ENCODE measurements at places on chromosomes 1 and 21.

- DNase-seq, result no peak
Observed at GRCh38 chr1:244154508-244154871, 103.4 kb downstream of the ZBTB18 start.

GRCh38 chr1:218353656-218354055, 8.5 kb downstream of the TGFB2 start:
- no peak for DNase-seq

DNA sequence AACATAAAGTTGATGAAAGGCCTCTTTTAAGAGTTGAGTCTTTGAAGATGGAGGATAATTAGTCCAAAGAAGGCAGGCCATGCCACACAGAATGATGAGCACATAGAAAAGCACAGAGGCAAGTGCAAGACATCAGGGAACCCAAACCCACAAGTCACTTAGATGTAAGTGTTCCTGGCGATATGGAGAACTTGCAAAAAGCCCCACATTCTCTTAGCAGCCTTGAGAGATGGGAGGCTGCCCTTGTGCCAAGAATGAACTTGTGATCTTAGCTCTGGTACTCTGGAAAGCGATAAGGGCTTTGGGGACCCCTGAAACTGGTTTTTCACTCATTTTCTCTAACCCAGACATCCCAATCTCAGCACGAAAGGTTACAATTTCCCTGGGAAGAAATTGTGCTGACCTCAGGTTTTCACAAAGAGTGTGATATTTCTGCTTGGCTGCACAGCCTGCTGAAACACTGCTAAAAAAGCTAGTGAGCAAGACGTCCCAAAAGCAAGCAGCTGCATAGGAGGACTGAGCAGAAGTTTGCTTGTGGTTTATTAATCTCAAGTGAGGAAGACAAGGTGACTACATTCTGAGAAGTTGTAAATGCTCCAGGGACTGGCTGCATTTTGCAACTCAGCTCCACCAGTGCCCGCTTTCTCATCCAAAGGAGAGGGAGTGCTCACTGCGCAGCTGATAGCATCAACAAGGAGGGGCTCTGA, 496.9 kb upstream of the CAMK1G start:
- no peak for DNase-seq

- no peak for DNase-seq
Observed at GRCh38 chr1:51172811-51173210, 63.3 kb upstream of the RNF11 start.

DNA sequence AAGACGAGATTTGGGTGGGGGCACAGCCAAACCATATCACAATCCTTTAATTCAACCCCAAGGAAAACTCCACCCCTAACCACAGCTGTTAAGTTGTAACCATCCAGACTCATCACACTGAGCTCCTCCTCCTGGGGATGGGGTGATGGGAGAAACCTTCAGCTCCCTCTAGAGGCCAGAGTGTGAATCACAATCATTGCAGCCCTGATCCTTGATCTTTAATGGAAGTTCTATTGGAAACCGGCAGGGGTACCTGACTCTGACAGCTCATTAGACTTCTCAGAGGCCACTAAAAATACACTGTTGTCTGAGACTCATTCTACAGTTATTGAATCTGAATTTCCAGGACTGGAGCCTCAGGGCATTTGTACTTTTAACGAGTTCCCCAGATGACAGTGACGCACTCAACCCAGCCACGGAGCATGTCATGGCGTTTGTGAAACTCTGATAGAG, 127.2 kb downstream of the IGSF21 start:
- DNase-seq, result peak; percentile 42

DNA sequence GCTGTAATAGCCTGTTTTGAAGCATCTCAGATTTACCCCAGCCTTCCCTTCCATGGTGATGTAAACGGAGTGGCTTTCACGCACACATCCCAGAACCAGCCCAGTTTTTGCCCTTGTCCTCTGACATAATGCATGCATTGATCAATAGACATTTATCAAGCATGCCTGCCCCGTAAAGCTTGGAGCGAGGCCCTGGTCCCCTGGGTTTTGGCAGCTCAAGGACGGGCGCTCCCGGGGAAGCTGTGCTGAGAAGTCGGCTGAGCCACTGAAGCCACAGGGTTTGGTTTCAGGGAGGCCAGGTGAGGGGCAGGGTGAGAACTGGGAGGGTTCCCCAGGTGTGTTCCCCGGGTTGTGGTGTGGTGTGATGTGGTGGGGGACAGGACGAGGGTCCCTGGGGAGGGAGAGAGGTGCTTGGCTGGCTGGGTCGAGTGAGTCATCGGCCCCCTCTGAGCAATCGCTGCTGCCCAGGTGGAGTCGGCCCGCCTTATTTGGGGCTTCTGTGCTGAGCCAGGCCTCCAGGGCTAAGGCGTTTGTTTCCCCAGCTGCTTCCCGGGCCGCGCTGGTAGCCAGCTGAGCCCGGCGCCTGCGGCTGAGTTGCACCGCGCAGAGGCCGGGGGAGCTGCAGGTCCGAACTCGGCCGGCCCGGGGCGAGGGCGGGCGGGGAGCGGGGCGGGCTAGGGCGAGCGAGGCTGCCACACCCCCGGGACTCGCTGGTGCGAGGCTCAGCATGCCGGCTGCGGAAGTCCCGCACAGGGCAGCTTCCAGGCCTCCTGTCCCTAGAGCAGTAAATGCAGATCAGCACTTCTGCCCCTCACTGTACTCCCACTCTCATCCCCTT, 23.6 kb downstream of the ATP2B4 start:
- DNase-seq, result peak; percentile 85

DNA sequence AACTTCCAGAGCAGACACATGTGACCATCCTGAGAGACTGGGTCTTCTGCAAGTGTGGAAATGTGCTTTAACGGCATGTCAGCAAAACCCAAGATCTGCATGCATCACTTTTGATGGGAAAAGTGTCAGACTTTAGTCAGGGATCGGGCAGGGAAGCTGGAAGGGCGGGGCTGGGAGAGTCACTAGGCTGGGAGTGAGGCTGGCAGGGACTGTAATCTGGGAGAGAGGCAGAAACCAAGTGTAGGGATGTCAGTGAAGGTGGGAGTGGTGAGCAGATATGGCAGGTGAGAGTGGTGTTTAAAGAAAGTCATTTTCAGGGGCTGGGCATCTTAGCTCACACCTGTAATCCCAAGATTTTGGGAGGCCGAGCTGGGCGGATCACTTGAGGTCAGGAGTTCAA, 11.3 kb downstream of the CDA start:
- no peak for DNase-seq

- DNase-seq, result no peak
Observed at GRCh38 chr1:165218731-165219130, 137.8 kb downstream of the LMX1A start.

GRCh38 chr1:79040424-79041082, 34.0 kb upstream of the ADGRL4 start:
- no peak for DNase-seq

GRCh38 chr1:230028602-230029223, 38.3 kb upstream of the GALNT2 start:
- no peak for DNase-seq

- DNase-seq, result no peak
Observed at GRCh38 chr21:46598581-46599572, 6.0 kb downstream of the S100B start.

- DNase-seq, result no peak
Observed at GRCh38 chr1:169100208-169100607, 6.3 kb upstream of the ATP1B1 start.

- no peak for DNase-seq
Observed at GRCh38 chr1:24186993-24187790, at the start of gene IFNLR1. Gene IFNLR1 (minus strand): TSS chr1:24187289. CDS start chr1:24187248, 41 bp downstream.

- DNase-seq, result no peak
Observed at GRCh38 chr1:237748171-237748960, 142.4 kb downstream of the ZP4 start.

DNA sequence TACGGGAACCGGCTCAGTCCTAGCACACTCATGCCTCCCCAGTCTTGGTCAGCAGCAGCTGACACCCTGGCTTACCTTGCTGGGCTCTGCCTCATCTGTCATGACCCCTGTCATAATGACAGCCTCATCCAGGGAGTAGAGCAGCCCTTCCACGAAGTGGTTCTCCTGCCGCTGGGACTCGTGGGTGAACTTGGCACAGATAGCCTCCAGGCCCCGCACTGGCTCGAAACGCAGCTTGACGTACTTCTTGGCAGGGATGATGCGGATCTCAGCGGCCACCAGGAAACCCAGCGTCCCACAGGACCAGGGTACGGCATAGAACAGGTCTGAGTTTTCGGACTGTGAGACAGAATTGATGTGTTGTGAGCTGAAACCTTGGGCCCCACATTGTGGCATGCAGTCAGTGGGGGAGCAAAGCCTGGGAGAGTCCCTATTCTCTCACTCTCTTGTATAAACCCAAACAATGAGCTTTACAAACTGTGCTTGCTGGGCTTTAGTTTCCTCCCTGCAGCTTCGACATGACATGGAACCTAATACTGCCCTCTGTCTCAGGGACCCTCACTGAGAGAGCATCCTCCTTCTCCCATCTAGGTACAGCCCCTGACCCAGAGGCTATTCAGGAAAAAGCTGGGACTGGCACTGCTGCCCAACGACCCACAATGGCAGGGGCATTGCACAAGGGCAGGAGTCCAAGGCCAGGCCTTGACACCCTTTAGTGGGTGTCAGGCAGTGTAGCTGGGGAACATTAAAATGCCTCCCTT, 15.5 kb downstream of the DHCR24 start:
- no peak for DNase-seq

DNA sequence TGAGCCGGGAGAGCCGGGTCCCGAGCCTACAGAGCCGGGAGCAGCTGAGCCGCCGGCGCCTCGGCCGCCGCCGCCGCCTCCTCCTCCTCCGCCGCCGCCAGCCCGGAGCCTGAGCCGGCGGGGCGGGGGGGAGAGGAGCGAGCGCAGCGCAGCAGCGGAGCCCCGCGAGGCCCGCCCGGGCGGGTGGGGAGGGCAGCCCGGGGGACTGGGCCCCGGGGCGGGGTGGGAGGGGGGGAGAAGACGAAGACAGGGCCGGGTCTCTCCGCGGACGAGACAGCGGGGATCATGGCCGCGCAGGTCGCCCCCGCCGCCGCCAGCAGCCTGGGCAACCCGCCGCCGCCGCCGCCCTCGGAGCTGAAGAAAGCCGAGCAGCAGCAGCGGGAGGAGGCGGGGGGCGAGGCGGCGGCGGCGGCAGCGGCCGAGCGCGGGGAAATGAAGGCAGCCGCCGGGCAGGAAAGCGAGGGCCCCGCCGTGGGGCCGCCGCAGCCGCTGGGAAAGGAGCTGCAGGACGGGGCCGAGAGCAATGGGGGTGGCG, 371 bp downstream of the ARID1A start:
- DNase-seq, result no peak

DNA sequence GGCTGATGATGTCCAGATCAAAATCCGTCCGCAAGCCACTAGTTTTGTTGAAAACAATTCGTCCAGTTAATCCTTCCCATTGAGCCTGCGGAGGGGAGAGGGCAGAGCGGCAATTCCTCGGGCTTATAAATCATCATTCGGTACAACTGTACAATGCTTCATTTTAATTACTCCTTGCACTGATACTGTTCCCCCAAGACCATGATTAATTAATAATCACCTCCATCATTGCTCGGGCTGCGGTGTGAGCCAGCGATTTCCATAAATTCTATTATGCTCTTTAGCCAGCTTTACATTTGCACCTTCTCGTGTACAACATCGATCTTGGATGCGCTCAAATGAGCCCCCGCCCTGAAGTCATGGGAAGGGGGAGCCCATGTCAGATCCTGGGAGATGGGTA, 180.7 kb downstream of the GRIK3 start:
- no peak for DNase-seq

DNA sequence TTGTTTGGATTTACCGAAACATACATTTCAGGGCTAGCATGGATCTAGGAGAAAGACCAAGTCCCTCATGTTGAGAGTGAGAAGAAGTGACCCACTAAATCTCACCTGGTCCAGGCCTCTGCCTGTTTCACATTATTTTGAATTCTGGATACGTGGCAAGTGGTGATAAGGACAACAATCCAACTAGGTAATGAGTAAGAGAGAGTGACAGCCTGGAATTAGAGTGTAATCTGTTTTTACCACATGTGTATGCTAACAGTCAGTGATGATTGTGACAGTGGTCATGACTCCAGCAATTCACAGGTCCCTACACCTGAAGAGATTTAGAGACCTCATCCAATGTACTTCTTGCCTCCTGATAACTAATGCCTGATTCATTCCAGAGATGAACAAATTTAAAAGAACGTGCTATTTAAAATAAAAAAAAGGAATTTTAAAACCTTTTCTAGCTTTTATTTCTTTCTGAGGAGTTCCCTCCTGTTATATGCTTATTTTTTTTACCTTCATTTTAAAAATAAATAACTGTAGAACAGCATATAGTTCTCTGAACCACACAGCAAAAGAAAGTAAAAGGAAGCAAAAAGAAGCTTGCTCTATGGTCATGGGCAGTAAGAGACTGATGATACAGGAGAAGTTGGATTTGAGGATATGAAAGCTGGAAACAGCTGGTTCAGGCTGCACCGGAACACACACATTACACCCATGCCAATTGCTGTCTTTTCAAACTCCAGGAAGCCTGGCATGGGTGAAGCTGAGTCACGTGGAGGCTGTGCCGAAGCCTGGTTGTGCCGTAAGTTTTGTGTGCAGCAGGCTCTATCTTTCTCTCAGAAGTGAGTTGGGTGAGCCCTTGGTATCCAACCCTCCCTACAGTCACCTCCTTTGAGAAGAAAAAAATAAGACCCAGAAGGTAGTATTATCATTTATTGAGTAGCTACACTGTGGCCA, 14.7 kb downstream of the C1orf116 start:
- DNase-seq, result peak; percentile 77

DNA sequence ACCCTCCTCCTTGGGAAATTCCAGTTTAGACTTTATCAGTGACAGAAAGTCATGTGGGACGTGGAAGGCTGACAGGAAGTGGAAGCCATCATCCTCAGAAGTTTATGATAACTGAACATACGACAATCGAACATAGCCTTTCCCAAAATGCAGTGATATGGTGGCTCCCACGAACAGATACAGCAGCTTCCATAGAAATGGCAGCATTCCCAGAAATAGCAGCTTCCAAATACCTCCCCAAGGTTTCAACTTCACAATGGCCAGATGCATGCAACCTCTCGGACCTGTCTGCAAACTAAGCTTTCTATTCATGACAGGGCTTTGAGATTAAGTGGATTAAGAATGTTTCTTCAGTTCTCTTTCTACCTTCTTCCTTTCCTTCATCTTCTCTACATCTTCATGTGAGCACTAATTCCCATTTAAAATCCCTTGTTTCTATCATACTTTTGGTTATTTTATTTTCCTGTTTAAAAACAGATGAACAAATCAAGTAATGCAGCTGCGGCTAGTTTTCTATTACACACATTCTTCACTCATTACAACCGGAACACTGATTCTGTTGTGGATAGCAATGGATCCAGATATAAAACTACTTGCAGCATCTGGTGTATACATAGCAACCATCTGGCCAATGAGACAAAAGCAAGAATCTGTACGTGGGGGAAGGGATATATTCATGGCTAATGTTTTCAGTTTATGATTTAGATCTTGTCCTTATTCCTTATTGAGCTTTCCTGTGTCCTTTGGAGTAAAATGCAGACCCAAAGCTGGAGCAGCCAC, 304.8 kb downstream of the BRINP3 start:
- no peak for DNase-seq

- DNase-seq, result no peak
Observed at GRCh38 chr21:45926281-45926680, 55.3 kb upstream of the COL6A1 start.

DNA sequence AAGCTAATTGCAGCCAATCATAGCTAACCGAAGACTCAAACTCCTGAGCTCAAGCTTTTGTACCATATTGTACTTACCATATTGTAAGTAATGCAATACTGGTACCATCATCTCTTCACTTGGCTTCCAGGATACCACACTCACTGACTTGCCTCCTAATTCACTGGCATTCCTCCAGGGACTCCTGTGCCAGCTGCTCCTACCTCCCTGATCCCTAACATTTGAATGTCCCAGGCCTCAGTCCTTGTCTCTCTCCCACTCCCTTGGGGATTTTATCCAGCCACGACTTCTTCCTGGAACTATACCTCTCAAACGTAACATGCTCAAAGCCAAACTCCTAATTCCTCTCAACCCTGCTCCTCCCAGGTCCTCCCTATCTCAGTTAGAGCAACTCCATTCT, 33.8 kb downstream of the USP48 start:
- DNase-seq, result peak; percentile 34
